ENCODE measurements at places on chromosomes 4 and X.

DNA sequence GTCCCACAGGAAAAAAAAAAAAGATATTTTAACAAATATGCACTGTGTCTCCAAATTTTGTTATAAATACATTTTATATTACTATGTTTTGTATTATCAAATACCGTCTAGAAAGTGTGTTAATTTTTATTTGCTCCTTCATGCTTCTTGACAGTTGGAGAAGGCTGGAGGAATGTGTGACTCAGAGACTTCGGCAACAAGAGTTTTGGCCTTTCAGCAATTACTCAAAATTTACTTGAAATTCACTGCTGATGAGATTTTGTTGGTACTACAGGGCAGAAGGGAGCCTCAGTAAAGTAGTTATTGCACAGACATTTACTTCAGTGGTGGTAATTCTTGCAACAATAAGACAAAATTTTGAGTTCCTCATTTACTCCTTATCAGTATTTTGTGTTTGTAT is 2164.0 kb downstream of the PCDH7 start:
- no peak for DNase-seq

- DNase-seq, result no peak
These were observed 233.4 kb upstream of the HAND2 start for GRCh38 chr4:173763389-173763788.

- no peak for DNase-seq
These were observed 225.0 kb upstream of the CXXC4 start for GRCh38 chr4:104719539-104720230.

DNA sequence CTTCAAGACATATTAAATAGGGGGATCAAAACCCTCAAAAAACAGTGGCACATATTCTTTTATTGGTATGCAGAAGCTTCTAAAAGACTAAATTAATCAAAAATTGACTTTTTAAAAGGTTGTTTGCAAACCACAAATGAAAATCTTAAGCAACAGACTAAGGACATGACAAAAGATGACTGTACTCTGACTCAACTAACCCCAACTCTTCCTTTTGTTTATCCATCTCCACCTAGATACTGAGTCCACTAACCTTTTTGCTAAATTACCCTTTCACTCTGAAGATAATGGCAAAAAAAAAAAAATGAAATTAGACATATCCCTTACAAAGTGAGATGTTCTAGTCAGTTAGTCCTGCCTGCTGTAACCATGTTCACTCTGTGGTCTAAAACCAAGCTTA is 91.6 kb upstream of the NLRP2B start:
- no peak for DNase-seq

DNA sequence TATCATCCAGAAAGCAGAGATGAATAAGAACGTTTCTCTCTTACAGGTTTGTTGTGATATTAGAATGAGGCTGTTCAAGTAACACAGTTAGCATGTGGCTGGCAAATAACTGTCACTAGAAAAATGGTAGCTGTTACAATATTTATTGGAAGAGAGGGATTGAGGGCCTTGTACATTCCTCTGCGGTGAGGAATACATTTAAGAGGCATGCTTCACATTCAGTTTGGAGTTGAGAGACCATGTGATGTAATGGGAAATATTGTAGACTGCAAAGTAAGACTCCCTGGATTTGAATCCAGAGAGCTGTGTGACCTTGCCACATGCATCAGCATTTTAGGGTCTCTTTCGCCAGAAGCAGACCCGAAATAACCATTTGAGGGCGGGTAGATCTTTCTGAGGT is 104.8 kb upstream of the KIT start:
- DNase-seq, result no peak

GRCh38 chr4:115720611-115721010 is 607.2 kb upstream of the NDST4 start:
- no peak for DNase-seq

- DNase-seq, result no peak
These were observed 8.9 kb downstream of the ZIC3 start for GRCh38 chrX:137574784-137575293.

DNA sequence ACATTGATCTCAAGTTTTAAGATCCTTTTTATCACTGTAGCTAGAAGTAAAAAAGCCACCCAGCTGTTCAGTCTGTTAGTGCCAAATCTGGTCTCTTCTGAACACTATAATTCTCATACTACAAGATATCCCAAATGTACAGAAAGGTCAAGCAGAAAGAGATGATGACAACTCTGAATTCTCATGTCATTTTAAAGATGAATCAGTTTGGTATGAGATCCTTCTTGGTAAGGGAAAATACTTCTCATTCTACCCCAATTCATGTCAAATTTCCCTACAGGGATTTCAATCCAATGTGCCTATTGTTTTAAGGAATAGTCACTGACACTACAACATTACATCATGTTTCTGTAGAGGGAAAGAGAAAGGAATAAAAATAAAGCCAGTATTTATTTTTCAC is 184.5 kb downstream of the CPEB2 start:
- no peak for DNase-seq

DNA sequence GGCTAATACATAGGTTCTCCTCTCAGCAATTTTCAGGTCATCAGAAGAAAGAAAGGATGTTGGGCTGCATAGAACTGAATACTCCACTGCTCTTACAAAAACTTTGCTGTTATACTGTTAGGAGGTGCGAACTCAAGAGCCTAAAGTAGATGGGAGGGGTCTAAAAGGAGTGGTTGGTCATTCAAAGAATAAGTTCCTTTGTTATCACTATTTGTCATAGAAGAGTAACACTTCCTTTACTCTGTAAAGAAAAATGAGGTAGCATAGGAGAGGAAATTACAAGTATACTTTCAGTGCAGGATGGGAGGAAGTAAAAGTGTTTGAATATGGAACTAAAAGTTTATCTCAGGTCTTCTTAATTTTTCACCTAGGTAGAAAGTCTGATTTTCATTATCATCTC is 61.5 kb downstream of the CCNI start:
- DNase-seq, result no peak

DNA sequence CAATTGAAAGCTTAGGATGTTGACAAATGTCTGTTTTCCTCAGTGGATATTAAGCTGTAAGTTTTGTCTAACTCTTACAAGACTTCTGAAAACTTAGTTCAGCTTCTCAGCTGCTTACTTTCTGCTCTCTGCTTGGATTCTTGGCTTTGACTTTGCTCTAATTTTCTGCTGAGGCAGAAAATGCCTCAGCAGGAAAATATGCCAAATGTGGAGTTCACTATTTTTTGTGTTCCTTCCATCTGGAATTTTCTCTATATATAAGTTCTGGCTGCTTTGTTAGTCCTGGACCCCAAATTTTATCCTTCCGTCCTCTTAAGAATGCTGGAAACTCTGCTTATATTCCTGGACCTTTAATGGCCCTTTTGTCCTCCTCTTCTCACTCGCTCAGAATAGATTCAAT is 352.6 kb upstream of the NWD2 start:
- no peak for DNase-seq

- DNase-seq, result no peak
These were observed 330.5 kb downstream of the STPG2 start for GRCh38 chr4:97812768-97813167.

- DNase-seq, result no peak
These were observed 541.4 kb downstream of the ADGRL3 start for GRCh38 chr4:61741327-61742096.

DNA sequence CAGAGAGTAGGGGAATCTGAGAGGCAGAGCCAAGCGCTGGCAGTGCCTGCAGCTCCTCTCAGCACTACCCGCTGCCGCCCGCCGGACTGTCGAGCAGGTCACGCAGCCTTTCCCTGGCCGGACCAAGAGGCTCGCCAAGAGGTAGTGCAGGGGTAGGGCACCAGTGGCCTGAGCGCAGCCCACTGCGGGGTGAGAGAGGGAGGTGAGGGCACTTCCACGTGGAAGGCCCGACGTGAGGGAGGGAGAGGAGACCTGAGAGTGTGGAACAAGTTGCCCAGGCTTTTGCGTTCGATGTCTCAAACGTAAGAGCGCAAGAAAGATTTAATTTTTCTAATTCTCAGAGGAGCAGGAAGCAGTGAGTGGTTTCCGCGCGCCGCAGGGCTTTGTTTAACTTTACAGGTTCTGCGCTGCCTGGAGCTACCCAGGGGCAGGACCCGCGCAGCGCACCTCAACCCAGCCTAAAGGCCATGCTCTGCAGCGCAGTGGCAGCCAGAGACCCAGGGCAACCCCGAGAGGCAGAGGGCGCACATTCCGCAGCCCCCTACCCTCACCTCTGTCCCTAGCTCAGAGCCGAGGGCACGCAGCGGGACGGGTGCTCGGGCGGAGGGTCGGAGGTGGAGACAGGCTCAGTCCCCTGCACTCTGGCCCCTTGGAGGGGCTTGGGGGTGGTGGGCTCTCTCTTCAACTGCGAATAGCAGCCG is 14.9 kb downstream of the ARHGAP36 start:
- DNase-seq, result no peak

DNA sequence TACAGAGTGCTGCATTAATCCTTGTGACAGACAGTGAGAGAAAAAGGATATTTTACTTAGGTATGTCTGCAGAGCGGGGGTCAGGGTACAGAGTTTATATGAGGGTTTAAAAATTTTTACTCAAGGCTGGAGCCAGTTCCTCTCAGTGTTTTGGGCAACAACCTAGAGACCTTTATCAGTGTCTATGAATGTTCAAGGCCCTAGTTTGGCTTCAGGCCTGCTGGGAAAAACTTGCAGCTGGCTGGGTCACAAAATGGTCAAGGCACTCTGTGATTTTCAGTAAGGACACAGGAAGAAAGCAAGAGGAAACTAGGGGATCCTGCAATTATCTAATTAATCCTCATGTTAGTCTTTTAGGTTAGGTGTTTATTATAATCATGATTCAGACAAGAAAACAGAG is 10.8 kb upstream of the C4orf54 start:
- no peak for DNase-seq

DNA sequence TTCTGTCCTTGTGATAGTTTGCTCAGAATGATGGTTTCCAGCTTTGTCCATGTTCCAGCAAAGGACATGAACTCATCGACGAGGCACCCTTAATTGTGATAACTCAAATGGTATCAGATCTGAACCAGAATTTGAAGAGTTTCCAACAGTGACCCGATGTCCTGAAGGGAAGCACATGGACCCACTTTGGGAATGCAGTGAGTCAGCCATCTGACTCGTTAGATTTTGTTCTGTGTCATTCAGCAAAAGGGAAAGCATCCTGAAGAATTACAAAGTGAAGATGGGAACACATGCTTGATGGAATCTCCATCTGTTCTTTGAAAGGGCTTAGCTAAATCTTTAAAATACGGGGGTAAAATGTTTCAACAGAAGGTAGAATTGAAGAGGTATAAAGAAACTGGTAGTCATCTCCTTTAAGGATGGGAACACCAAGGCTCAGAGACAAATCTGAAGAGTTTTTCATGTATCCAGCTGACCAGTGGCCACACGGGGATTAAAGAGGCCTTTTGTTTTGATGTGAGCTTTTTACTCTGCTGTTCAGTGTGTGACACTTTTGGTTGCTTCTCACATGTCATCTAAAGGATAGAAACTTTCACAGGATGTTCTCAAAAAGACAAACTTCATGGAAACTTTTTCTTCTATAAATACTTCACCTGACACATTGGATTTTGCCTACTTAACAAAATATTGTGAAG is 393.8 kb downstream of the INPP4B start:
- DNase-seq, result no peak

GRCh38 chr4:183347566-183347965 is 25.3 kb upstream of the CLDN24 start:
- DNase-seq, result no peak

- DNase-seq, result no peak
These were observed 26.4 kb downstream of the MAGEE1 start for GRCh38 chrX:76453737-76454406.

DNA sequence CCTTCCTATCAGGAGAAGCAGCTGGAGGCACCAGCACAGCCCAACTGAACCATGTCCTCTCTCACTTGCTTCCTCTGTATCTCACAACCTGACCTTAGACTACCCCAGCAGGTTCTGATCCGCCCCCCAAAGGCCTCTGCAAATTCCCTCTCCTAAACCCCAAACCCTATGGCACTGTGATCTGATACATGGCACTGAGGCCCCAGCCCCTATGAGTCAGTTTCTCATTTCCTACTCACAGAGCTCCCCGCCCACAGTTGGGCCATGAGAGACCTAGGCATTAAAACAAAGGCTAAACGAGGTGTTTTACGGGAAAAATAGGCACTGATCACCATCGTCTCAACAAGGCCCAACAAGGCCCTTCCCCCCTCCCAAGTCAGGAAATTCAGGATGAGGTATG is 19.1 kb downstream of the SASH3 start:
- no peak for DNase-seq

- DNase-seq, result no peak
These were observed 10.0 kb upstream of the SPRY1 start for GRCh38 chr4:123386609-123387008.

DNA sequence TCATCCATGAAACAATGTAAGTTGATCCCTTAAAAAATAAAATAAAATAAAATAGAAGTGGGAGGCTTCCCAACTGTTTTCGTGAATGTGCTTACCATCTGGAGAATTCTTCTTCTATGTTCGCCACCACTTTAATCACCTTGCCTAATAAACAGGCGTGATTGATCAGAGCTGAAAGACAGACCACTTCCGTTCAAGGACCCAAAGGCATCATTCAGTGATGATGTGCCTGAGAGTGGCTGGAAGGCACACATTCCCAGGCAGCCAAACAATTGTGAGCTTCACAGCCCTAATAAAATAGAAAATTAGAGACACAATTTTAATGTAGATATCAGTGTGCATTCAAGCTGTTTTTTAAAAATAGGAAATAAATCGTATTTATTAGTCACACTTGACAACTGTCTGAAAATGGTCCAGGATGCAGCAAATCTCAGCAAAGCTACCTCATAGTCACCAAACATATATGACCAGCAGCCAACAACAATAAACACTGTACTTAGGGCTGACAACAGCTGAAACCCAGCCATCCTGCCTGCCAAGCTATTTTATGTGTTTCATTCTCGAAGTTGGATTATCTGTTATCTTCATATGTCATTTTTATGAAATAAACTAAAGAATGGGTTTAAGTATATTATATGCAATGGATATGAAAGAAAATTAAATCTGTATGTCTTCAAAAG is 163.2 kb upstream of the FAM9B start:
- DNase-seq, result no peak

DNA sequence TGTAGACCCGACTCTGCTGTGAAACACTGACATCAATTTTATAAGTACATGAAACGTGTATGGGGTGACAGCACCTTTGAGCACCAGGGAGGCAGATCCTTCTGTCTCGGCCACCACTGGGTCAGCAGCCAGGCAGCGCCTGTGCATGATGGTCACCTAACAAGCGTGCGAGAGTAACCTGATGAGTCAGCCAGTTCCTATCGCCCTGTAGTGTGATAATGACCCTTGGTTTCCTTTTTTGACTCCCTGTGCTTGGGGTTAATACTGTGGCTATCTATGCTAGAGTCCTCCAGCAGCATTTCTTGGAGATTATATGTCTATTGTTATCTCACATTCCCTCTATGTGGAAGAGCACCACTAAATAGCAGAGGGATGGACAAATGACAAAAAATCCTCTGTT is 101.6 kb downstream of the NPNT start:
- no peak for DNase-seq

DNA sequence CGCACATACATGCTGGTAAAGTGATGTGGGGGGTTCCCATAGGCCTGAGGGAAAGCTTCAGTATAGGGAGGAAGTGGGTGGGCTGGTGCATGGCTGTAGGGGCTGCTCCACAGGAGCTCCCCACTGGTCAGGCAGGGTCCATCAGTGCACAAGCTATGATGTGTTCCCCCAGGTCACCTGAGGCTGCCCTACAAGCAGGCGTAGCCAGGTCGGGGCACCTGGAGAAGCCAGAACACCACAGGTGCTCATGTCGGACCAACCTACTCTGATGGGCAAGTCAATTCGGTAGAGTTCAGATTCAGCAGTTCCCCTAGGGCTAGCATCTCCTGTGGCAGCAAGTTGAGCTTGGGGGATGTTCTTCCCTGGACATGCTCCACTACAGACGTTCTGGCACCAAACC is 103.3 kb upstream of the EPHA5 start:
- DNase-seq, result no peak
